Stomach (tissue), 19 donors: ENCODE measurements at places on chromosomes 3 and 15.

DNA sequence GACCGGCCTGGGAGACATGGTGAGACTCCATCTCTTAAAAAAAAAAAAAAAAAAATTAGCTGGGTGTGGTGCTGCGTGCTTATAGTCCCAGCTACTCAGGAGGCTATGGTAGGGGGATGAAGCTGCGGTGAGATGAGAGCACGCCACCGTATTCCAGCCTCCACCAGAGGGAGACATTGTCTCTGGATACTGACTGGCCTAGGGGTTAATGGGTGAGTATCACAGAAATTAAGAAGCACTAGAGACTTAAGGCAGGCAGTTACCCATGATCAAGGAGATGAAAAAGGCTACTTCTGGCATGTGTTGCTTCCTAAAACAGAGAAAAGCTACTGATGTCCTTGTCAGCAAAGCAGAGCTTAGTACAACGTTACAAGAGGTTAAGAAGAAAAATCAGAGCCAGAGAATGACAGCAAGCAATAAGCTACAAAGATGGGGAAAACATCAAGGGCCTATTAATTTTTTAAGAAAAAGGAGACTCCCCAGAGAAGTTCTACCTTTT is 8.6 kb downstream of the TFRC start:
- no peaks in the 10 kb centered on the region for H3K27me3 ChIP-seq
- DNase-seq: peak; percentile 67
- no peak overlapping the region for H3K4me3 ChIP-seq
- H3K36me3 ChIP-seq: peaks cover 87% of the 10 kb centered on the region
- H3K27ac ChIP-seq: no peak overlapping the region

- no peaks in the 10 kb centered on the region for H3K36me3 ChIP-seq
- H3K27me3 ChIP-seq: no peaks in the 10 kb centered on the region
- H3K4me3 ChIP-seq: no peak overlapping the region
- H3K27ac ChIP-seq: no peak overlapping the region
Observed at GRCh38 chr3:72384602-72385001, 463.6 kb downstream of the SHQ1 start.

- H3K27ac ChIP-seq: peak overlapping the region; percentile 83
- H3K4me1 ChIP-seq: peaks cover 53% of the 10 kb centered on the region
- DNase-seq: no peak
- peak overlapping the region; percentile 63 for H3K4me3 ChIP-seq
Observed at GRCh38 chr15:25862071-25862471, 1.1 kb downstream of the ATP10A start.

DNA sequence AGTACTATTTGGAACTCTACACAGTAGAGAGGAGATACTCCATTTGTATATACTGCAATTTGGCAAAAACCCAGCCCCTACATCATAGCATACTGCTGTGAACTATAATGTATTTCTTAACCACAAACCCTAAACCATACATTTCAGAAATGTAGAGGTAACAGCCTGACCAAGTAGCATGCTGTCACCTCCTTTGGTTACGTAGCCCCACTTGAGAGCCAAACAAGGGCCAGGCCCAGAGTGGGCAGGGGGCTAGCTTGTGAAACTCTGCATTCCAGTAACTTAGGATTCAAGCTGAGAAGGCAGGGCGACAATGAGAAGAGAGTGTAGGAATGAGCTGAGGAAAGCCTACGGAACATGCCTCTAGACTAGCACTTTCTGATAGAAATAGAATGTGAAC is 135.8 kb downstream of the GREM1 start:
- peaks cover 6% of the 10 kb centered on the region for H3K4me1 ChIP-seq
- no peaks in the 10 kb centered on the region for H3K27me3 ChIP-seq
- no peak overlapping the region for H3K4me3 ChIP-seq
- H3K36me3 ChIP-seq: no peaks in the 10 kb centered on the region

DNA sequence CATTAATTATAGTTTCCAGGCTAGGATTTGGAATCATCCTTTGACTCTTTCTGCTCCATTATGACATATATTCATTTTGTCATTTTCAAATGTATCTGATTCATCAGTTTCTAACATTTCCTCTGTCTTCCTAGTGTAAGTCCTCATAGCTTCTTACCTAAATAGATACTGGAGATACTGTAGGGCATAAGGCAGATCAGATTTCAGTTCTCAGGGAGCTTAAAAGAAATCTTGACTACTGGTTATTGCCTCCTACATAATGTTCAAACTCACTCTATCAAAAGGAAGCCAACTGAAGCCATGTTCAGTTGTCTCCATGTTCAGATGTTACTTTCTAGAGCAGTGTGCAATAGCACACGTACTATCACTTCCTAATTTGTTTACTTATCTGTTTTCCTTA is 29.6 kb upstream of the CTDSPL2 start:
- H3K27me3 ChIP-seq: no peaks in the 10 kb centered on the region
- no peaks in the 10 kb centered on the region for H3K4me1 ChIP-seq
- no peak overlapping the region for H3K4me3 ChIP-seq
- H3K36me3 ChIP-seq: peaks cover 10% of the 10 kb centered on the region
- no peak for DNase-seq

DNA sequence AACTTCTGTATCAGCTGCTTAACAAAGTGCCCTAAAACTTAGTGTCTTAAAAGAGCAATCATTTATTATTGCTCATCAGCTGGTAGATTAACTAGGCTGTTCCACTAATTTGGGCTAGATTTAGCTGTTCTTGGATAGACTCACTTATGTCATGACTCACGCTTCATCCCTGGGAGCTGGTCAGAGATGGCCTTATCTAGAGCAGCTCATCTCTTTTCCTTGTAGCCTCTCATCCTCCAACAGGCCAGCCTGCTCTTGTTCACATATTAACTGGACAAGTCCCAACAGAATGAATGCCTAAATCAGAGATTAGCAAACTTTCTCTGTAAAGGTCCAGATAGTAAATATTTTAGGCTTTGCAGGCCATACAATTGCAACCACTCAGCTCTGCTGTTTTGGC is 66.9 kb upstream of the PLAAT1 start:
- no peak for DNase-seq
- no peak overlapping the region for H3K4me3 ChIP-seq
- no peaks in the 10 kb centered on the region for H3K4me1 ChIP-seq
- H3K36me3 ChIP-seq: no peaks in the 10 kb centered on the region
- H3K27ac ChIP-seq: no peak overlapping the region

- H3K36me3 ChIP-seq: peaks cover 8% of the 10 kb centered on the region
- H3K27ac ChIP-seq: peak overlapping the region; percentile 90
- no peak for DNase-seq
- H3K27me3 ChIP-seq: no peaks in the 10 kb centered on the region
- peak overlapping the region; percentile 82 for H3K4me3 ChIP-seq
Observed at GRCh38 chr3:42652251-42652610, 1.3 kb upstream of the ZBTB47 start.

GRCh38 chr3:175749981-175750380 is 890.8 kb downstream of the NAALADL2 start:
- no peaks in the 10 kb centered on the region for H3K36me3 ChIP-seq
- H3K4me3 ChIP-seq: no peak overlapping the region
- no peak overlapping the region for H3K27ac ChIP-seq
- H3K4me1 ChIP-seq: no peaks in the 10 kb centered on the region
- DNase-seq: no peak

DNA sequence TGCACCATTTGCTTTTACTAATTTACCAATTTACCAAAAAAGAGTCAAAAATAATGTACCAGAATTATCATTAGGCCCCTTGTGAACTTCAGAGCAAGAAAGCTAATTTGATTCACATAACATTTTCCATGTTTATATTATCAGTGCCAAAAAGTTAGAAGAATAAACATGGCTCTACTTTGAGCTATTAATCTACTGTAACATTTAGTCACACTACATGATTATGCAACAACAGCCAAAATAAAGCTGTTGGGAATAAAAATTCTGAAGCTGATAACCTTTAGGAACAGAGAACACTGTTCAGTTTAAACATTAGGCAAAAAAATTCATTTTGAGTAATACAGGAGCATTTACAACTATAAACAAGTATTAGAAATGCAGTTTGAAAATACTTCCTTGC is 63.6 kb downstream of the PROS1 start:
- no peaks in the 10 kb centered on the region for H3K4me1 ChIP-seq
- H3K36me3 ChIP-seq: no peaks in the 10 kb centered on the region
- H3K4me3 ChIP-seq: no peak overlapping the region

DNA sequence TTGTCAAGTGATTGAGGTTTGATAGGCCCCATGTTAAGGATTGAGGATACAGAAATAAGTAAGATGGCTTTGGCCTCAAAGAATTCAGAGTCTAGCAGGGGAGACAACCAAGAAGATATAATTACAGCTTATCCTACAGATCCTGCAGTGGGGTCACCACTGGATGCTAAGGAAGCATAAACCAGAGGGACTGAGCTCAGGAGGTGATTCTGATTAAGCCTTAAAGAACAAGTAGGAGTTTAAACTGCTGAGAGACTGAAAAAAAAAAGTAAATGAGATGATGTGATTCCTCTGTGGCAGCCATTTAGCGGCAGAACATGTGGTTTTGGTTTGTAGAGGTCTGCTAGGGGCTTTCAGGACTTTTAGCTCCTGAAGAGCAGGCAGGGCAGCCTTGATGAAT is 72.1 kb upstream of the ROPN1 start:
- H3K4me3 ChIP-seq: no peak overlapping the region
- H3K36me3 ChIP-seq: no peaks in the 10 kb centered on the region
- H3K27ac ChIP-seq: no peak overlapping the region
- no peaks in the 10 kb centered on the region for H3K27me3 ChIP-seq
- no peaks in the 10 kb centered on the region for H3K4me1 ChIP-seq
- no peak for DNase-seq

DNA sequence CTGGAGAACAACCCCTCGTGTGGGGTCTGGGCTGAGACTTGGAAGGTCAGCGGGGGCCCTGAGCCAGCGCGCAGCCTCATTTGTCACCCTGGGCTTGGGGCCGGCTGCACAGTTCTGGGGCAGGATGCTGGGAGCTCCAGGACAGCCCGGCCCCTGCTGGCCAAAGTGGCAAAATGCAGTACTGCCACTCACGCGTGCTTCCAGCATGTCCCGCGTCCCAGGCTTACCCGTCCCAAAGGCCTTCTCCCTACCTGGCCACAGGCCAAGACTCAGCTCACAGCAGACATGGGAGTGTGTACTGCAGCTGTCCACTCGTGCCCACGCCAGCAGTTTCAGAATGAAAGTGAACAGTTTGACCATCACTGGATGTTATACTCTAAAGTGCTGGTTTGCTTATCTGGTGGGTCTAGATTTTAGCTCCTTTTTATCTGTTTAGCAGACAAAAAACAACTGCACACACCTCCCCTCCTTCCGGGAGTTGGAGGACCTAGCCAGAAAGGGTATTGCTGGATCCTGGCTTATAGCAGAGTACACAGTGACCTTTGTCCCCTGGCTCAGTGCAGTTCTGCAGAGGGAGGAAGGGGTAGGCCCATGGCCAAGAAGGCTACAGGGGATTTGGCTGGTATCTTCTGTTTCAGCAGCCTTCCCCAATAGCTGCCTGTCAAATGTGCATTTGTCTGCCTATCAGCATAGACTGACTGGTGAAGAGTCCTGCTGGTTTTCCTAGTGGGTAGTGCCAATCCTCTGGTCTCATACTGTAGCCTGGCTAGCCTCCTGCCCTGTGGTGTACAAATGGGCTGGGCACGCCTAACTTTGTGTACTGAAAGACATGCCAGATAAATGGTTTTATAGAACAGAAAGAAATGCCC is 23.2 kb upstream of the IP6K2 start:
- H3K27ac ChIP-seq: peak overlapping the region; percentile 53
- no peaks in the 10 kb centered on the region for H3K27me3 ChIP-seq
- no peak overlapping the region for H3K4me3 ChIP-seq
- DNase-seq: peak; percentile 93

GRCh38 chr3:53674582-53674981 is 171.6 kb downstream of the CHDH start:
- no peaks in the 10 kb centered on the region for H3K36me3 ChIP-seq
- no peak for DNase-seq
- no peak overlapping the region for H3K4me3 ChIP-seq
- no peaks in the 10 kb centered on the region for H3K27me3 ChIP-seq
- no peaks in the 10 kb centered on the region for H3K4me1 ChIP-seq
- no peak overlapping the region for H3K27ac ChIP-seq

DNA sequence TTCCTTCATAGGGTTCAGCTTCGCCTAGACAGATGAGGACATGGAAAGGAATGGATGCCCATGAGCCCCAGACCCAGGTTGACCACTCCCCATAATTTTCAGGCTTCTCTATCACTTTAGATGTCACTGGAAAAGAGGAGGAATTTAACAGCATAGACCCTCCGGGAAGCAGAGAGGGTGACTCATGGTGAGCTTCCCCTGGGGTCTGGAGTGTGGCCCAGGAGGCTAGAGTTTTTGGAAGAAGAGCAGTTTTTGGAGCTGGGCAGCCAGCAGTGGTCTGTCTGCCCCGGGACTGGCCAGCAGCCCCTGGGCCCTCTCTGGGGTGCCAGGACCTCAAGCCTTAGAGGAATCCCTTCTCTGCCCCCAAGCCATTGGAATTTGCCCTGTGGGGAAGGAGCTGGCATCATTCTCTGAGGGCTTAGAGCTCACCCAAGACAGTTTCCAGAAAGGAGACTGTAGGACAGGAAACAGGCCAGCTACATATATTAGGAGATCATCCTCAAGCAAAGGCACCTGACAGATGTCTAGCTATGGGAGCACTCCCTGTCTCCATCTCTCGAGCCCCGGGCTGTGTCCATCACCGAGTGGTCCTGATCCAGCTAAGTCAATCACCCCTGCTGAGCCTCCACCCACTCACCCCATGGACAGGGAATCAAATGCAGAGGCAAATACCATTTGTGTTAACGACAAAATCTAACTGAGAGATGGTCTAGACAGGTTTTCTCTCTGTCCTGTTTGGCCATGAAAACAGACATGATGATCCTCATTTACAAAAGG is 67.3 kb downstream of the MEGF11 start:
- H3K36me3 ChIP-seq: no peaks in the 10 kb centered on the region
- no peak overlapping the region for H3K4me3 ChIP-seq
- H3K4me1 ChIP-seq: no peaks in the 10 kb centered on the region
- no peaks in the 10 kb centered on the region for H3K27me3 ChIP-seq
